ENCODE measurements at places on chromosomes 1 and 21. TPM values are rescaled to one million over a fixed set of nuclear protein-coding genes. Genes with fewer than 3 reads are reported as not detected.

The MATN1 gene
- total RNA-seq = 0.05 TPM

The NCAM2 gene
- total RNA-seq = 1.8 TPM

The SH2D1B gene
- total RNA-seq = not detected

GRCh38 chr1:163084330-163084729 lies 15.2 kb downstream of the RGS4 start:
- DNase-seq = peak; percentile 82

The KAZN gene
- total RNA-seq = 11.6 TPM

DNA sequence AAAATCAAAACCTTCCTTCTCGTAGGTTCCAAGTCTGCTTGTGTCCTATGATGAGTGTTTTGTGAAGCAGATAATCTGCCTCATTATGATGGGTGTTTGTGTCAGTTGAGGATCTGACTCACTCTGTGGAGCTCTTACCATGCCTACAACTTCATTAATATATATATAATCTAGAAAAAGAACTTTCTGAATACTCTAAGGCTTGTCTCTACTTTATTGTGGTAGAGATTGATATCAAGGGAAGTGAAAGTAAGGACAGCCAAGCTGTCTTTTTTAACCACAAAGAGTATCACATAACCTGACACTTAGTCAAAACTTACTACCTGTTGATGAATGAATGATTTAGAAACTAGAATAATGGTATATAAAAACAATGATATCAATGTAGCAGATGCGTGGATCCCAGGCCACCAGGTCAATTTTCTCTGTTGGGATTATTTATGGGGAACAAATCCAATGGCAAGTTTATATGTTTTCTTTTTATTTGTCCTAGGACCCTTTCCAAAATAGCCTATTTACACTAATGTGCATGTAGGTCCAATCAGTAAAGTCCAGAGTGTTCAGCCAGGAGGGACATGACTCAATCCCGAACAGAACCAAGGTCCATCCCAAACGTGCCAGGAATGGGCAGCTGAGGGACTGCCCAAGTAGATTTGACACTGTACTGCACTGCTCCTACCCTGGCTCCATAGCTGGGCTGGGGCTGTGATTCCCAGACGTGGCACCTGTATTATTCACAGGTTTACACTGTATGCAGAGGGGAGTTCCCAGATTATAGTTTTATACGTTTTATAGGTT lies 182.3 kb upstream of the GREM2 start:
- no peak for DNase-seq

The CRP gene
- total RNA-seq = not detected

DNA sequence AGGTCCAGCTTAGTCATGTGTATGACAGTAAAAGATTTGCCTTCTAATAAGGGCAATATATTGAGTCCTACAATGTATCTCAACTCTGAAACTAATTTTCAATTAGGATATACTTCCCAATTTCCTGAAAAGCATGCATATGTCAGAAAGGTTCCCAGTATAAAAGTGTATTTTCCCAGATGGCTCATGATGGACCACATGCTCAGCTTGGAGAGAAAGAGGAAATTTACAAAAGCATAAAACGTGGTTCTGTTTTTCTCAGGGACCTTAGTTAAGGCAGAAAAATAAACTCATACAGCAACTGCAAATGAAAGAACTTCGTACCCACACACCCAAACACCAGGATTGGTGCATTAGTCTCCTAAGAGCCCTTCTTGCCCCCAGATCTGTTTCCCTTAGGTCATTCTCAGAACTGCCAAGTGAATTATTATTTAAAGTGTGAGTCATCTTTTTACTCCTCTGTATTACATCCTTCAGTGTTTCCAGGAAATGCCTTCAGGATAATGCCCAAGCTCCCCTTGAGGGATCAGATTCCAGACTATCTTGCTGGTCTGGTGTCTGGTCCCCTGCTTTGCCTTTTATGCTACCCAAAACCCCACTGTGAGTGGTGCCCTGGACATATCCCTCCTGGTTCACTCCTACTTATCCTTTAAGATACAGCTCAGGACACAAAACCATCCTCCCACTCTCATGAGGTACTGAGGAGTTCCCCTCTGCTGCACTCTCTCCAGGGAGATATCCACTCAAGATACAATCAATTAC lies 57.4 kb downstream of the SSX2IP start:
- DNase-seq = peak; percentile 40

DNA sequence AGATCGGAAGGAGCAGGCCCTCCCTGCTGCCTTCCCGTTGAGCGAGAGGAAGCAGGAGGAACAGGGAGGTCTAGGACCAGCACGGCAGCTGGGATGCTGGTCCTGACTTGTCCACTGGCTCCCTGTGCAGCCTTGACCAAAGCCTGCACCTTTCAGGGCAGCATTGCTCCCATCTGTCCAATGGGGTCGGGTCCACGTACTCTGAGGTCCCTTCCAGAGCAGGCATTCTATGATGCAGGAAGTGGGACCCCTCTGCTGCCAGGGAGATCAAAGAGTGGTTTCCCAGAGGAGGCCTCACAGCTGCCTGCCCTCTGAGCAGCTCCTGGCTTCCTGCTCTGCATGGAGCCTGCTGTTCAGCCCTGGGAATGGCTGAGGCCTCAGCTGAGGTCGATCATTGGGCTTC lies 21.7 kb upstream of the ZNF362 start:
- DNase-seq = no peak

DNA sequence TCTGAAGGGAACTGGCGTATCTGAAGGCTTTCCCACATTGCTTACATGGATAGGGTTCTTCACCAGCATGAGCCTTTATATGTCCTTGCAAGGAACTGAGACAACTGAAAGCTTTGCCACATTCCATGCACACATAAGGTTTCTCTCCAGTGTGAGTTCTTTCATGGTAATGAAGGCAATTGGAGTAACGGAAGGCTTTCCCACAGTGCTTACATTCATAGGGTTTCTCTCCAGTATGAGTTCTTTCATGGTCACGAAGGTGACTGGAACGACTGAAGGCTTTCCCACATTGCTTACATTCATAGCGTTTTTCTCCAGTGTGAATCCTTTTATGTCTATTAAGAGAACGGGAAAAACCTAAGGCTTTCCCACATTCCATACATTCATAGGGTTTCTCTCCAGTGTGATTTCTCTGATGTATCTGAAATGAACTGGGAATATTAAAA lies 15.0 kb downstream of the ZNF124 start:
- no peak for DNase-seq

The SELENBP1 gene
- 15.7 TPM for total RNA-seq

The NOTCH2 gene
- 55.7 TPM for total RNA-seq

The PWP2 gene
- 22.6 TPM for total RNA-seq

The LYPD8 gene
- not detected for total RNA-seq

GRCh38 chr1:231357831-231358354 lies 19.8 kb downstream of the SPRTN start:
- peak; percentile 69 for DNase-seq

The AQP10 gene
- total RNA-seq = not detected

The NID1 gene
- total RNA-seq = 8.7 TPM

The CFHR1 gene
- total RNA-seq = 0.21 TPM

GRCh38 chr21:45147473-45148315 lies 73.3 kb downstream of the ADARB1 start:
- DNase-seq = no peak

GRCh38 chr1:23430803-23431202 lies 6.3 kb upstream of the TCEA3 start:
- no peak for DNase-seq

The BROX gene
- total RNA-seq = 56.0 TPM

The COL11A1 gene
- total RNA-seq = 117 TPM

- DNase-seq = no peak
These were observed 73.5 kb downstream of the SGIP1 start for GRCh38 chr1:66607458-66607857.

The PLA2G2F gene
- not detected for total RNA-seq

The RXFP4 gene
- total RNA-seq = not detected

DNA sequence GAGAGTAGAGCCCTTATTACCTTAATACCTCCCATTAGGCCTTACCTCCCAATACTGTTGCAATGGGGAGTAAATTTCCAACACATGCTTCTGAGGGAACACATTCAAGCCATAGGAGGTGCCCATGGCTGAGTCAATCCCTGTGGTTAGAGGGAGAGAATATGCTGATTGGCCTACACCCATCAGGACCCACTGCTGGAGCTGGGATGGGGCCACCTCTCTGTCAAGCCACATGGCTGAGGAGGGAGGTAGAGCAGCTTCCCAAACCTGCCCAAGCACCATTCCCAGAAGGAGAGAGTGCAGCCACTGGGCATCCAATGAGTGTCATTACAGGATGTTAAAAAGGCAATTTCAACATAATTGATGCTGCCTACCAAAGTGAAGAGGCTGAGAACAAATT lies 228.1 kb downstream of the C1orf94 start:
- DNase-seq = no peak

- DNase-seq = no peak
These were observed 112.2 kb downstream of the DHRS3 start for GRCh38 chr1:12505639-12506280.

- peak; percentile 92 for DNase-seq
These were observed 5.1 kb downstream of the HSPB7 start for GRCh38 chr1:16012590-16013219.

DNA sequence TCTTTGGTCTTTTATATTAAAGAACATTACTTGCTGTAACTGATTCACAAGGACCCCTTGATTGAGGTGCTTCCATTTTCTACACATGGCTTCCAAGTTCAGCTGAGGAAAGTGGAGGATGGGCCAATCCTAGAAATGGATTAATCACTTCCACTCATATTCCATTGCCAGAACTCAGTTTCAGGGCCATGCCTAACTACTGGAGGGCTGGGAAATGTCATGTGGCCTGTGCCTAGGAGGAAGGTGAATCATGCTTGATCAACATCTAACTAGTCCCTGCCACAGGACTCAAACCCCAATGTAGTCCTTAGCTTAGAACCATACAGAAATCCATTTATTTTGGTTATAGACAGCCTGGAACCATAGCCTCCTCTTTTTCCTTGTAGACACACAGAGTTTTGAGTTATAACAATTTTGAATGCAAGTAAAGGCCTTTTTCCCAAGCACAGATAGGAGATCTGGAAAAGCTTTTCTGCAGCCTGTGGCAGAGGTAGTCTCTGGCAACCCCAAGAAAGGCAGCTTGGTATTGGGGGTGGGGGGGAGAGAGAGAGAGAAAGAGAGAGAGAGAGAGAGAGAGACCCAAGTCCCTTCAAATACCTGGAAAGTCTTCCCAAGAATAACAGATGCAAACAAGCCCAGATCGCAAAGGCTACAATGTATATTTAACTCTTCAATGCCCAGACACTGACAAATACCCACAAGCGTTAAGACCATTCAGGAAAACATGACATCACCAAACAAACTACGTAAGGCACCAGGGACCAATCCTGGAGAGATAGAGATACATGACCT lies 12.5 kb downstream of the MAST2 start:
- DNase-seq = no peak

The KRTAP12-2 gene
- total RNA-seq = not detected

DNA sequence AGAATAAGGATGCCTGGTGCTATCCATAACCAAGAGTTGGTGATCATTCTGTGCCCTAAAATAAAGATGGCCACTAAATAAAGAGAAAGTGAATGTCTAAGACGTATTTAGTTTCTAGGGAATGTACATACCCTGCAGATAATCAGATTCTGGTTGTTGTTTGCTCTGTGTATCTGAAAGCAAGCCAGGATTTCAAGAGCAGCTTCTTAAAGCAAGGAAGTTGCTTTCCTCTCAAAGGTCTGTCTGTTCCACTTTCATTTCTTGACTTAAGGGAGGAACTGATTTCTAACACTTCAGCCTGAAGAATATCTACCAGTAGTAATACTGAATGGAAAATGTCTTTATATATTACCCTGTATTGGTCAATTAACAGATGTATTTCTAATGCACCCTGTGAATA lies 88.8 kb downstream of the KIF1B start:
- no peak for DNase-seq

The CEPT1 gene
- 20.6 TPM for total RNA-seq

The ITLN1 gene
- total RNA-seq = not detected

The LELP1 gene
- not detected for total RNA-seq

GRCh38 chr1:232558954-232559353 lies 71.0 kb downstream of the SIPA1L2 start:
- DNase-seq = no peak

DNA sequence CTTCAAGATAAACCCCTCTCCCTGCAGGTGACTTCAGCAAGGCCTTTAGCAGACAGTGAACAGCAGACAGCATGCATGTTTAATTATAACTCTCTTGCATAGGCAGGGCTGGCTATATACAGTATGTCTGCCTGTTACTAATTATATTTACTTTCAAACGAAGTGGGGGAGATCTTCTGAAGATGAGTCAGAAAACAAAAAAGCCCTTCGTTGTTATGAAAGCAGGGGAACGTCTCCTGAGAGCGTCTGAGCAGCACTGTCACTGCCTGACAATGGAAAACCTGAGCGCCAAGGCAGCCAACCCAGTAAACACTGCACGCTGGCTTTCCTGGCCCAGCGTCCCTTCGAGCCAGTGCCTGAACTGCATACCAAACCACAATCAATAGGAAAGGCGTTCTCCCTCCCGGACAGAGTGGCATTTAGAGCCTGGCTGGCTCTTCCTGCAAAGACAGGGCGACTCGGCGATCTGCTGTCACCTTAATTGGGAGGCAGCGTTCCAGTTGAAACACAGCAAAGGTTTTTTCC lies 54.1 kb downstream of the TOMM20 start:
- DNase-seq = peak; percentile 73

- DNase-seq = peak; percentile 24
These were observed 101.7 kb upstream of the BEND5 start for GRCh38 chr1:48878191-48878940.

DNA sequence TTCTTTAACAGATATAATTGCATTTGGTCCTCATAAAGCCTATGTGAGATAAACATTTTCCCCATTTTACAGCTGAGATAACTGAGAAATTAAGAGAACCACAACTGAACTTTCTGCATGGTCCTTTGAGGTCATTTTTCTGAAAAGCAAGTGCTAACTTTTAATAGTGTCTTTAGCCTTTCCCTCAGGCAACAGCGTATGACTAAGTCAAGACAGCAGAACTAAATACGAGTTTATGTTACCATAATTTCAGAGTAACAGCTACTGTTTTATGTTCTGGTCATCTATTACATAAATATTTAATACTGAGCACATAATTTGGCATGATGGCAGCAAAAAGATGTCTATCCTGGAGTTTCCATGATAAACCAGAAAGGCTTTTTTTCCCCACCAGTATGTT lies 95.6 kb downstream of the OLFML2B start:
- DNase-seq = no peak

The SLC45A1 gene
- 0.70 TPM for total RNA-seq

DNA sequence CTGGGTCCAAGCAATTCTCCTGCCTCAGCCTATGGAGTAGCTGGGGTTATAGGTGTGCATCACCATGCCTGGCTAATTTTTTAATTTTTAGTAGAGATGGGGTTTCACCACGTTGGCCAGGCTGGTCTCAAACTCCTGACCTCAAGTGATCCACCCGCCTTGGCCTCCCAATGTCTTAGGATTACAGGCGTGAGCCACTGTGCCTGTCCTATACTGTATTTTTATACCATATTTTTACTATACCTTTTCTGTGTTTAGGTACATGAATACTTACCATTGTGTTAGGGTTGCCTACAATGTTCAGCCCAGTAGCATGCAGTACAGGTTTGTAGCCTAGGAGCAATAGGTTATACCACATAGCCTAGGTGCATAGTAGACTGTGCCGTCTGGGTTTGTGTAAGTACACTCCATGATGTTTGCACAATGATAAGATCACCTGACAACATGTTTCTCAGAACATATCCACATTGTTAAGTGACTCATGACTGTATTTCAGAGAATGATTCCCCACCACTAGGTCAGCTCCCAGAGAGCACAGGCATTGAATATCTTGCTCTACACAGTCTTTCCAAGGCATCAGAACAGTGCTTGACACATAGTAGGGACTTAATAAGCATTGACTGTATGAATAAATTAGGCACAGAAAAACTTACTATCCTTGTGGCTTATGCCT lies 6.0 kb upstream of the CITED4 start:
- DNase-seq = no peak

The OR2T29 gene
- not detected for total RNA-seq

All from myocyte (in vitro differentiated cells).